ENCODE measurements at places on chromosomes 16 and 17.

DNA sequence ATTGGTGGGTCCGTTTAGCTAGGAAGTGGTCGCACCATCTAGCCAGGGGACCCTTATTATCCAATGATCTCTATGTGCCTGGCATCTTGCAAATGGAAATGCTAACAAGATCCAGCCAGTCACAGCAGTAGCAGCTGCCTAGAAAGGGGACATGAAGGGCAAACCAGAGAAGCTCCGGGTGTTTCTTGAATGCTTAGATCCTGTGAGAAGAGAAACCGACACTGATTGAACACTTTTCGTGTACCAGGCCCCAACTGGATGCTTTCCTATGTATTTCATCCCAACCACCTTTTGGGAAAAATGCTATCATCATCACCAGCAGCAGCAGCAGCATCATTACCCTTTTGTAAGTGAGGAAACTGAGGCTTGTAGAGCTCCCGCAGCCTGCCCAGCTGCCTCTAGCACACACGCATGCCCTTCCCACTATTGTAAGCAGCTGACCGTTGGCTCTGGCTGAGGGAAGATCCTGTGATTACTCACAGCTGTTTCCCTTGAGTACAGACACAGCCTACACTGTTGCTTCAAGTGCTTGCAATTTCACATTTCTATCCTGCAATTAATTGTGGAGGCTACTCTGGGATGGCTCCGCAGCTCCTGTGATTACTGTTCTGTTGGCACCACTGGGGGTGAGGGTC lies 180.7 kb upstream of the CACNG5 start:
- DNase-seq, result peak; percentile 44

GRCh38 chr17:1375615-1376014 lies 24.4 kb downstream of the YWHAE start:
- no peak for DNase-seq

GRCh38 chr16:83733301-83733700 lies 74.5 kb upstream of the HSBP1 start:
- DNase-seq, result peak; percentile 16

- DNase-seq, result peak; percentile 70
Measured at GRCh38 chr17:32445074-32445415, 735 bp downstream of the PSMD11 start.

- DNase-seq, result no peak
Measured at GRCh38 chr17:67990909-67991308, 5.4 kb downstream of the C17orf58 start.

GRCh38 chr16:23206986-23207385 lies 24.4 kb downstream of the SCNN1G start:
- no peak for DNase-seq
